Vagina (tissue), 2 donors: ENCODE measurements at places on chromosomes 5 and 9. TPM values are rescaled to one million over a fixed set of nuclear protein-coding genes. Genes with fewer than 3 reads are reported as not detected.

Gene HDHD3
- 31.7 TPM for total RNA-seq

- DNase-seq = no peak
These were observed 32.1 kb upstream of the LMNB1 start for GRCh38 chr5:126744836-126745235.

DNA sequence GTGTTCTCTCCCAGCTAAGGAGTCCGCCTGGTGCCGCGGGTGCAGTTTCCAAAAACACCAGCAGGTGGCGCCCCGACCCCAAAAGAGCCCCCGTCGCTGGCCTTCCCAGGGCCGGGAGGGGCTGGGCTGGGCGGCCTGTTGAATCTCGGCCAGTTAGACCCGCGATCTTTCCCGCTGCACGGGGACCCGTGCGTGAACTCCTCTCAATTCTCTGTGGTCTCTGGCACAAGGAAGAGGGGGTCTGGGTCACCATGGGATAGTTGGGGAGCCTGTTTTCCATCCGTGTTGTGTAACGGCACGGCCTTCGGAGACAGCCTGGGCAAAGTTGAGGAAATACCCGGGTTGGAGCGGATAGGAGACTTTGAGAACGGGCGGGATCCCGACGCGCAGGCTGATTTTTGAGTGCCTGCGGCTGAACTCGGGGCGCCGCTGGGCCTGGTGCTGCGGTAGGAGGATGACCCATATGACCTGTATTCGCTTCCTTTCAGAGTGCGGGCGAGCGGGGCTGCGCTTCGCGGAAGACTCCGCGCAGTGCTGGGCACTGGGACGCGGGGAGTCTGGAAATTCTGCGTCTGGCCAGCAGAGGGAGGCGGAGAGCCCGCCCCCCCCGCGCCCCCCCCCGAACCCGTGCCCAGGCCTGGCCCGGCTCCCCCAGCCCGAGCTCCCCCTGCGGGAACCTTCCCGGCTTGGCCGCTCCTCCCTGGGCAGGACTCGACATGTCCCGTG lies 7.9 kb upstream of the PSD2 start:
- DNase-seq = no peak

DNA sequence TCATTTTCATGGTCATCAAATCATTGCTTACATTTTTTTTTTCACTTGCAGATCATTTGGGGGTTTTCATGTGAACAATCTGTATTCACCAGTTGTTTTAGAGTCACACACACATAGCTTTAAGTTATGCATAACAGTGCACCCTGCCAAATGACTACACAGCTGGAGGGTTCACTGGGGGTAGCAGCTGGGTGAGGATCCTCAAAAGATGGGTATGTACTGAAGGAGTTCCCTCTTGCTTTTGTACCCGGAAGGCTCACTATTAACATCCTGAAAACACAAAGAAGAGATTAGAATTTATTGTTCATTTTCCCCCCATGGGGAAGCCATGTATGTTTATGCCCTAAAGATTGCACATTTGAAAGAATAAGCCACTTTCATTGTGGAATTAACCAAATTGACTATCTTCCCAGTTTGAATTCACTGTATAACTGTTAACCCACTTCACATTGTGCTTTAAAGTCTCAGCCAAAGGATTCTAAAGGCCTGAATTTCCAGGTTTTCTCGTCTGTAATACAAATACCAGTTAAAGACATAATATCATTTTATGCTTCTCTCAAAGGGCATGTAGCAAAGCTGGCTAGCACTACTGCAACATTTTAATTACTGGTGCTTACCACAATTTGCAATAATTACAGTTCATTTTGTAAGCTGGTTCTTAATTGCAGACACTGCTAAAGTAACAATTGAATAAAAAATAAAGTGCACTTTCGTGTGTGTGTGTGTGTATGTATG lies 466.4 kb upstream of the MEF2C start:
- no peak for DNase-seq

GRCh38 chr5:141328231-141328630 lies 2.1 kb upstream of the PCDHGA1 start:
- DNase-seq = no peak

Gene RPL35
- total RNA-seq = 1,925 TPM

- no peak for DNase-seq
These were observed 209.1 kb upstream of the KCNN2 start for GRCh38 chr5:114152656-114153360.

Gene OR1L1
- not detected for total RNA-seq

DNA sequence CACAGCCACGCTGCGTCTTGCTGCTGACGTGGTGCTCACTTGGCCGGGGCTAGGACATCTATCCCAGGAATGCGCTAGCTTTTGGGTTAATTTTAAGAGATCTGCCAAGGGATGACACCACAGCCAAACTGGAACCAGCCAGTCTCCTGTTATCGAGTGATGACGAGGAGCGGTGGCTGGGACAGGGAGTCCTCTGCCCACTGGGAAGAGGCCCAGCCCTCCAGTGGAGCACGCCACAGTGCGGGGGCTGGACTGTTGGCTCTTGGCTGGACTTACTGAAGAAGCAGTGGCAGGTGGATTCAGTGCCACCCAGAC lies 55.1 kb upstream of the PHYKPL start:
- no peak for DNase-seq

GRCh38 chr5:160152287-160152686 lies 33.0 kb upstream of the PWWP2A start:
- no peak for DNase-seq

- DNase-seq = no peak
These were observed 99.4 kb upstream of the C9orf72 start for GRCh38 chr9:27672718-27673117.

- no peak for DNase-seq
These were observed 607 bp downstream of the PCSK1 start for GRCh38 chr5:96432216-96433065.

Gene BAAT
- total RNA-seq = not detected

- no peak for DNase-seq
These were observed 23.5 kb upstream of the ASS1 start for GRCh38 chr9:130421154-130421801.

Gene PCDHGB6
- total RNA-seq = 12.5 TPM

Gene SURF4
- total RNA-seq = 112 TPM

Gene ADAMTS13
- 2.0 TPM for total RNA-seq

DNA sequence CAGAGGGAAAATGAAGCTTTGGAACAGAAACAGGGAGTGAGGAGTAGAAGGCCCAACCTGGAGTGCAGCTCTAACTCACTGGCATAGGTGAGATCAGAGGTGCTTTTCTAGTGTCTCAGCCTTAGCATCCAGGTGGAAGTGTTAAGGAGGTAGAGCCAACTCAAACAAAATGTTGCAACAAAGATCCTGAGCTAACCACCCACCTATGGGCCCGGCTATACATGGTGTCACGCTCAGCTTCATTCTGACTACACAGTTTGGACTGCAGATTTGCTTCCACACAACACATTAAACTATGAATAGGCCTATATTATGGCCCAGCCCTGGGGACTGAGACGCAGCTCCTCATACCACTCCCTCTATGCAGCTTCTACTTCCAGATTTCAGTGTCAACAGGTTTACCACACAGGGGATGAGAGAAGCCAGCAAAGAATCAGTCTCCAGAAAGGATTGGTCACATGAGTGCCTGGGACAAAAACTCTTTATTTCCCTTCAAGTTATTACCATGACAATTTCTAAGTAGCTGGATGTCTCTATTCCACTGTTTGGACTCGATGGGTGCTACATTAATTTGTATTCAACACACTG lies 9.0 kb downstream of the C5orf63 start:
- no peak for DNase-seq

GRCh38 chr9:93665128-93665636 lies 88.8 kb downstream of the PHF2 start:
- no peak for DNase-seq

DNA sequence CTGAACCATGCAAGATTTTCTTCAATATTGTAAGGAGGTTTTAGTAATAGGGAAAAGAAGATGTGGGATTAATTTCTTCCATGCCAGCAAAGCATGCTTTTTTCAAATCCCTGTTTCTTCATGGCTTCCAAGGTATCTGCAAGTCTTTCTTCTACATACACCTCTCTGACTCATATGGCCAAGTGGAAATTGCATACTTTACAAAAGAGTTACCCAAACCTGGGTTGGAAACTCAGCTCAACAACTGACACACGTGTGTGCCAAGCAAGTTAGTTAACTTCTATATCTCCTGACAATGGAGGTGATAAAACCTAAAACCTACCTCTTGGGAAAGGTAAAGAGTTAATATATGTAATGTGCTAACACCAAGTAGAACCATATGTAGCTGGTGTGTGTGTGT lies 28.5 kb upstream of the MAMDC2 start:
- DNase-seq = no peak

DNA sequence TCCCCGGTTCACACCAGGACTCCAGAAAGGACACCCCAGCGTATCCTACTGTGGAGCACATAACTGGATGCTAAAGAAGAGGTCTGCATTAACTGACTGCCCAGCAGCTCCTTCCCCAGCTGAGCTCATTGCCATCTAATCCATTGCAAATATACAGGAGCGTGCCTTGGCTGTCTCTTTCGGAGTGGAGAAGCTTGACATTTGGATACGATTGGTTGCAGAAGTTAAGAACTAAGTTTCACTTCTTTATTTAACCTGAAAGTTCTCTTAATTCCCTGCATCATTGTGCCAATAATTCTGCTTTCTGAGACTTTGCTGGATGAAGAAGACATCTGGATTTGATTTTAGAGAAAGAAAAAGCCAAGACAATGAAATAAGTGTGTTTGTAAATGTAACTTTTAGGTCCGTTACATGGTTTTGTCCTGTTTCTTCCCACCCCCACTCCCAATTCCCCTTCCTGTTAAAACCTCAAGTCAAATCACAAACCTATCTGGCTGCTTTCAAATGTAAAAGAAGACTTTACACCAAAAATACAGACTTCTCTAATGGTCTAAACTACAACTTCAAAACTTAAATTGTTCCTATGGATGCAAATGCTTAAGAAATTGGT lies 33.9 kb downstream of the TAS2R1 start:
- DNase-seq = no peak

Gene PCDHGC3
- total RNA-seq = 78.3 TPM

DNA sequence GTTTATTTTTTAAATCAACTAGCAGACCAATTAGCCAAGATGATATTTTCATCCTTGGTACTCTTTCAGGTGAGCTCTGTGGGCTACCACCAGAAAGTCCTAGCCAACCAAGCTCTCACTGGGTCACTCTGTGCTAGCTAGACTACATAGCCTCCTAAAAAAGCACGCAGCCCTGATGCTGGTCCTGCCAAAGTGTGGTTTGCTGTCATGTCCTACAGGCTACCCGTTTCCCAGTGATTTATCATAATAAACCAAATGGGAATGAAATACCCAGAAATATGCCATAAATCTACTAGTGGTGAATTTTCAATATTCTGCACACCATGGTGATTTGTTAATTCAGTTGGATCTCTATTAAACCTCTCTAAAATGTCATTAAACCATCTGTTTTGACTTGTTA lies 481.4 kb downstream of the RAB3C start:
- no peak for DNase-seq

Gene RLN1
- not detected for total RNA-seq

DNA sequence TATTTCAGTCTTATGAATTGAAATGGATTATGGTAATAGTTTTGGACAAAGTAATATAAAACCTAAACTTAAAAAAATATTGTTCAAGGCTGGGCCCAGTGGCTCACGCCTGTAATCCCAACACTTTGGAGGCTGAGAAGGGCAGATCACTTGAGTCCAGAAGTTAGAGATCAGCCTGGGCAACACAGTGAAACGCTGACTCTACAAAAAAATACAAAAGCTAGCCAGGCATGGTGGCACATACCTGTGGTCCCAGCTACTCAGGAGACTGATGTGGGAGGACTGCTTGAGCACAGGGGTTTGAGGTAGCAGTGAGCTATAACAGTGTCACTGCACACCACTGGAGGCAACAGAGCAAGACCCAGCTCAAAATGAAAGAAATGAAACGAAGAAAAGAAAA lies 81.9 kb downstream of the SCAI start:
- DNase-seq = no peak

DNA sequence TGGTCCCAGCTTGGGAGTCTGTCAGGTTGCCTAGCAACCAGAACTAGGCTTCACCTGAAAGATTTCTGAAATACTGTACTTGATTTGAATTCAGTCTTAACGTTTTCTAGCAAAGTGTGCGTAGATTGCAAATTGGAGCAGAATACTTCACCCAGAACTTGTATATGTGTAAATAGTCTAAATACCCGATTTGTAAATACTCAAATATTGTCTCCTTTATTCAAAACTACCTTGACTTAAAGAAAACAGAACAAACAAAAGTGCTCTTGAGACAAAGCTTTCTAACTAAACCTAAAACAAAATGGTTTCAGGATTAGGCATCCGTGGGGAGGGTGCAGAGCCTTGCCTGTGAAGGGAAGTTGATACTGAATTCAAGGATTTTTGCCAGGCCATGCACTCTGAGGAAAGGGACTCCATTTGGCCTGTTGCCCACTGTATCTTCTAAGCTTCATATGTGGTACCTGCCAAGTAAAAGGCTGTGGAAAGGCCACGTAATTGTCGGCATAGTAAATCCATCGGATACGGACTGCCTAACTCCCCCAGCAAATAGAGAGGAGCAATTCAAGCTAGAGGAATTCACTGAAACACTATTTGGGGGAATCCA lies 744 bp upstream of the HMGCS1 start:
- DNase-seq = no peak

- DNase-seq = no peak
These were observed 29.3 kb downstream of the MOCS2 start for GRCh38 chr5:53080271-53080670.

DNA sequence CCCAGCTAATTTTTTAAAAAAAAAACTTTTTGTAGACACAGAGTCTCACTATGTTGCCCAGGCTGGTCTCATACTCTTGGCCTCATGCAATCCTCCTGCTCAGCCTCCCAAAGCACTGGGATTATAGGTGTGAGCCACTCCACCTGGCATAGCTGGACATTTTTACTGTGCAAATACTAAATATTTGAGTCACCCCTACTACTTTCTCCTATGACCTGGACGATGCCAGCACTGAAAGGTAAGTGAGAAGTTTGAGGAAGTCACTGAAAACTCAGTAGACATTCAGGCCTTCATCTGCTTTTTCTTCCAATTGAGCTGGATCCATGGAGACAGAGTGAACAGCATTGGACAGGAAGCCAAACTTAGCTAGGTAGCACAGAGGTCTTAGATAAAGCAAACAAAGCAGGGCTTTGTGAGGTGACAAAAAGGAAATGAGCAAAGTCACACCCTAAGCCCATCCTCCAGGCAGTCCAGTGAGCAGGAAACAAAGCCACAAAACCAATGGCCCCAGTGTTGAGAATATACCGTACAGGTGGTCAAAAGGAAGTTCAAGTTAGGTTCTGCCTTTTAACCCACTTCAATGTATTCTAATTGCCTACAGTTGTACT lies 192.6 kb upstream of the RASA1 start:
- no peak for DNase-seq

DNA sequence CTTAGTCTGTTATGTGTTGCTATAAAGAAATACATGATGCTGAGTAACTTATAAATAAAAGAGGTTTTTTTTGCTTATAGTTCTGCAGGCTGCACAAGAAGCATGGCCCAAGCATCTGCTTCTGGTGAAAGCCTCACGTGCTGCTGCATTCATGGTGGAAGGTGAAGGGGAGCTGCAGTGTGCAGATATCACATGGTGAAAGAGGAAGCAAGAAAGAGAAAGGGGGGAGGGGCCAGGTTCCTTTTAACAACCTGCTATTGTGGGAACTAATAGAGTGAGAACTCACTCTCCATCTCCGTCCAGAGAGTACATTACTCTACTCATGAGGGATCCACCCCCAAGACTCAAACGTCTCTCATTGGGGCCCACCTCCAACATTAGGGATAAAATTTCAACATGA lies 12.5 kb upstream of the PARP8 start:
- no peak for DNase-seq
